ENCODE measurements at places on chromosomes 3 and 15. TPM values are rescaled to one million over a fixed set of nuclear protein-coding genes. Genes with fewer than 3 reads are reported as not detected.

GRCh38 chr3:157618075-157618760, 115.0 kb upstream of the VEPH1 start:
- DNase-seq = no peak

DNA sequence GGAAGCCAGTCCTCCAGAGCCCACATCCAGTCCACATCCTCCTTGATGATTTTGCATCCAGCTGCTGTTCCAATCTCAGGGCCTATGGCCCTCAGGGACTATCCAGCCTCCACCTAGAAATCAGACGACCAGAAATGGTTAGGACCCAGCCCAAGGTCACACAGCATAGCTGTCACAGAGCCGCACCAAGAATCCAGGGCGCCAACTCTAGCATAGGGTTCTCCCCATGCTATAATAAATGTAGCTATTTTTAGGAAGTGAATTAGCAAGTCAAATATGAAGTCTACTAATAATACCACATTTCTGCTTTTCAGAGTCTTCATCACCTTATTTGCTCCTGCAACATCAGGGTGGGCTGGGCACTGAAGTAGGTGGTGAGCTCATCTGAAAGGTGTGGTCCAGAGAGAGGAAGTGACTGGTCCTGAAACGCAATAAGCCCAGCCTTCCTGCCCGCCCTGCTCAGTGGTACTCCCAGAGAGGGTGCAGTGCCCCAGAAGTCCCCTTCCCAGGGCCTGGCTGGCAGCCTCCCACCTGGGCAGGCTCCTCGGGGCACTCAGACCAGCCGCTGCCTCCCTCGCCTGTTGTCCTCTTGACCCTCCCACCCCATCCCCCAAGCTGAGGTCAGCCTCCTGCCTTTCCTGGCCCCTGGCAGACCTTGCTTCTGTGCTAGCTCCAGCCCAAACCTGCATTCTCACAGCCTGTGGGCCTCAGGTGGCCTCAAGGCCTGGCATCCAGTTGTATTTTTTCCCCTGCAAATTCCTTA, 17.6 kb upstream of the CYP11A1 start:
- no peak for DNase-seq

- DNase-seq = no peak
Measured at GRCh38 chr3:104887619-104888018, 479.1 kb upstream of the ALCAM start.

Gene CALML4
- total RNA-seq = 1.6 TPM

DNA sequence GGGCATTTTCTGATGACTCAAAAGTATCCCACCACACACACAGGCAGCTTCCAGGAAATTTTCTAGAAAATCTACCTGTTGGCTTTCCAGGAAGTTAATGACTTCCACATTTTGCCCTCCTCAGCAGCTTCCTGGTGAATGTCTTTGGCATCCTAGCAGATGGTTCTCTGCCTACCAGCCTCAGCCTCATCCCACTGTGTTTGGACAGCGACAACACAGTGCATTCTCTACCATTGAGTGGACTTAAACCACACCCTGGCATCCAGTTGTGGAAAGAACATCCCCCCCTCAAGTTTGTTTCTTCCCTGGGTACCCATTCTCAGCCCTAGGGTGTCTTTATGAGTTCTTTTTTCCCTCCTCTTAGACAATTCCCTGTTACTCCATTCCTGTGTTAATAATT, 50.8 kb upstream of the GADL1 start:
- DNase-seq = no peak

Gene PLSCR5
- not detected for total RNA-seq

Gene SLC22A14
- 0.41 TPM for total RNA-seq

DNA sequence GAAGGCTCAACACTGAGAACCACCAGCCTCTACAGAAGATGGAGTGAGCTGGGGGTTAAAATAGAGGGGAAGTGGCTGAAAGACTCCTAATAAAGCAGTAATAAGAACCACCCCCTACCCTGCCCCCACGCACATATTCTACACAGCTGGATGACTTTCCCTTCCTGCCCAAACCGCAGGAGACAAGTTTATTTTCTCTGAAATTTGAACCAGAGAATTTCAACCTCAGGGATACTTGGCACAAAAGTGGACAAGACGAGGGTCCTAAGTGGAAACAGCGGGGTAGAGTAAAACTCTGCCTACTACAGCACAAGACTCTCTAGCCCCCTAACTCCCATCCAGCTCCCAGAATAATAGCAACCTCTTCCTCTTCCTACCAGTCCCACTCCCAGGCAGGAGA, 28.4 kb downstream of the USF3 start:
- DNase-seq = no peak

GRCh38 chr3:159273608-159274007, 471.8 kb downstream of the MFSD1 start:
- DNase-seq = no peak
